Tibial nerve (tissue), 4 donors: ENCODE measurements at places on chromosomes 4 and X. TPM values are rescaled to one million over a fixed set of nuclear protein-coding genes. Genes with fewer than 3 reads are reported as not detected.
A peak's percentile ranks its signal among the peaks of the same experiment; 100 is the strongest.

DNA sequence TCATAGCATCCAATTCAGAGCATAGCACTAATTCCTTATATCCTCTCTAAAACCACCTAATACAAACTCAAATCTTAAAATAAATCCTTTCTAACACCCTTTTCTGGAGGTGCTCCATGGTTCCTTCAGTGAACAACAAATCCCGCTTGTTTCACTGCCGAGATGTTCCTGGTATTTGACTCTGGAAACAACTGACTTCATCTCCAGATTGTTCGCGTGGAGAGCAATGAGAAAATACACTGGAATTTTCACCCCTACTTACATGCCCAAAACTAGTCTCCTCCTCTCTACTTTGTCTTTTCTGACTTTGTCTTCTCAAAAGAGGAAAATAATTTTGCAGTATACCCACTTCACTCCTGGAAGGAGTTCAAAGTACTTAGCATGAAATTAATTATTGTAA lies 129.0 kb downstream of the PLS3 start:
- H3K36me3 ChIP-seq: no peaks in the 10 kb centered on the region
- H3K4me3 ChIP-seq: no peak overlapping the region
- no peak for DNase-seq

GRCh38 chr4:100348473-100348872 lies 158.2 kb upstream of the DDIT4L start:
- H3K36me3 ChIP-seq: no peaks in the 10 kb centered on the region
- no peaks in the 10 kb centered on the region for H3K4me1 ChIP-seq
- no peak for DNase-seq
- H3K27ac ChIP-seq: no peak overlapping the region
- no peaks in the 10 kb centered on the region for H3K27me3 ChIP-seq
- no peak overlapping the region for H3K4me3 ChIP-seq

DNA sequence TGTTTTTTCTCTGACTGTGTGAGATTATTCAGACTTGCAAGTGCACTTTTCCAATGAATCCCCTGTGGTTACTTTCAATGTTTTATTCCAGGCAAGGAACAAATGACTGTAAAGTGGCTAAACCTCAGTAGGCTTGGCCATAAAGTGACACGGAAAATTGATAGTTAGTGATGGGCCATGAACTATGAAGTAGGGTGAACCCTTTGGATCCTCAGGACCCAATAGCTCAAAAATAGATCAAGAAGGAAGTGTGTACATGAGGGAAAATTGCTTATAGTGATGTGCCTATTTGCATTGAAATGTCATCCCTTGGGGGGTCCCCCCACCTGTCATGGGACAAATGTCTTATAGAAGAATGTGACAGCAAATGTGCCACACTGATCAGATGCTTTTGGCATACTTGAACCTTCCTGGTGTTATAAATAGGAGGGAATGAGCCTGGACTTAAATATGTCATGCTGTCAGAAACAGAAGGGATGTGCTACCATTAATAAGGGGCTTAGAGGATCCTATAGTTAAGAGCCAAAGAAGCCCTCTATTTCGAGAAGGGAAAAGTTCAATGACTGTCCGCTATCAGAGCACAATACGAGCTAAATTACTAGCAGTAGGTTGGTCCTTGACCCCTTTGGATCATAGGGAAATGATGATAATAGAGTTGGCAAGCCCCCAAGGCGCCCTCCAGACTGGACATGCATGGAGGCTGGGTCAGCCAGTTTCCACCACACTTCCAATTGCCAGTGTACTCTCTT lies 30.3 kb downstream of the SLC16A2 start:
- H3K27me3 ChIP-seq: peaks cover 9% of the 10 kb centered on the region
- no peak overlapping the region for H3K4me3 ChIP-seq
- H3K27ac ChIP-seq: no peak overlapping the region
- H3K36me3 ChIP-seq: no peaks in the 10 kb centered on the region
- H3K4me1 ChIP-seq: no peaks in the 10 kb centered on the region

Gene FHIP1A
- 9.8 TPM for total RNA-seq

GRCh38 chrX:63784346-63784901 lies 590 bp downstream of the ARHGEF9 start:
- DNase-seq: no peak
- no peaks in the 10 kb centered on the region for H3K27me3 ChIP-seq
- H3K4me1 ChIP-seq: no peaks in the 10 kb centered on the region
- H3K4me3 ChIP-seq: peak overlapping the region; percentile 33
- H3K36me3 ChIP-seq: no peaks in the 10 kb centered on the region

- no peaks in the 10 kb centered on the region for H3K4me1 ChIP-seq
- no peak overlapping the region for H3K27ac ChIP-seq
- DNase-seq: no peak
- no peaks in the 10 kb centered on the region for H3K27me3 ChIP-seq
- no peak overlapping the region for H3K4me3 ChIP-seq
Observed at GRCh38 chrX:31384471-31384870, 312.6 kb upstream of the FTHL17 start.

DNA sequence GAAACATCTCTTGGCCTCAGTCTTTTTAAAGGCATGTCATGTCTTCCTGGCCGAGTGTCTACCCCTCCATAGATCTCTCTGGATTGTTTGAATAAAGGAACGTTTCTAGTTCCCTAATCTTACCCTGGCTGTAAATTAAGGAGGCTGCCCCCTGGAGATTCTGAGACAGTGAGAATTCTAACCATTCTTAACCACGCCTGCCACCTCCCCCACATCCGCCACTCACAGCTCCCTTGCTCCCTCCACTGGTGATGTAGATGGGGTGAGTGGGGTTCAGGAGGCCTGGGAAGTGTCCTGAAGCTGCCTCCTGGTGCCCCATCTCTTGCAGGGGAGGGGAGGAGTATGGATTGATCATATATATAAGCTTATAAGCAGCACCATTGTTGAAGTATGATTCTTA lies 48.0 kb upstream of the TRIM2 start:
- H3K27me3 ChIP-seq: no peaks in the 10 kb centered on the region
- H3K4me3 ChIP-seq: no peak overlapping the region
- H3K27ac ChIP-seq: no peak overlapping the region
- peaks cover 24% of the 10 kb centered on the region for H3K4me1 ChIP-seq

DNA sequence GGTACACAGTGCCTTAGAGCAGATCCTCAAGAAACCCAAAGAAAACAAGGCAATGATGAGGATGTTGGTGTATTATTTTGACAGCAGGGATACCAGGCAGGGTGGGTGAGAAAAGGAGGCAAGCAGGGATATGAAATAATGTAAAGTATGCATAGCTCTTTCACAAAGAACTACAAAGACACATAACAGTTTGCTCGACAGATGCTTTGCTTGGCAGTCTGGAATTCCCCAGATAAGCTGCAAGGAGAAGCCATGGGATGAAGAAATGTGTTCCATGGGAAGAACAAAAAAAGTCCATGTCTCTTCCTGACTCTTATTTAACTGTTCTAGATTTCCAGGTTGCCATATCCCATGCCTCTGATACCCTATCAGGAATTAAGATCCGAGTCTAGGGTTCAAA lies 75.4 kb downstream of the FAM13A start:
- peaks cover under 1% of the 10 kb centered on the region for H3K4me1 ChIP-seq
- H3K36me3 ChIP-seq: no peaks in the 10 kb centered on the region
- H3K4me3 ChIP-seq: no peak overlapping the region
- no peak overlapping the region for H3K27ac ChIP-seq
- H3K27me3 ChIP-seq: no peaks in the 10 kb centered on the region
- no peak for DNase-seq

Gene APEX2
- 11.1 TPM for total RNA-seq

GRCh38 chr4:147480502-147480890 lies 401 bp upstream of the EDNRA start:
- no peaks in the 10 kb centered on the region for H3K36me3 ChIP-seq
- H3K27me3 ChIP-seq: no peaks in the 10 kb centered on the region
- no peak for DNase-seq
- no peaks in the 10 kb centered on the region for H3K4me1 ChIP-seq

Gene MRFAP1L1
- total RNA-seq: 76.6 TPM

DNA sequence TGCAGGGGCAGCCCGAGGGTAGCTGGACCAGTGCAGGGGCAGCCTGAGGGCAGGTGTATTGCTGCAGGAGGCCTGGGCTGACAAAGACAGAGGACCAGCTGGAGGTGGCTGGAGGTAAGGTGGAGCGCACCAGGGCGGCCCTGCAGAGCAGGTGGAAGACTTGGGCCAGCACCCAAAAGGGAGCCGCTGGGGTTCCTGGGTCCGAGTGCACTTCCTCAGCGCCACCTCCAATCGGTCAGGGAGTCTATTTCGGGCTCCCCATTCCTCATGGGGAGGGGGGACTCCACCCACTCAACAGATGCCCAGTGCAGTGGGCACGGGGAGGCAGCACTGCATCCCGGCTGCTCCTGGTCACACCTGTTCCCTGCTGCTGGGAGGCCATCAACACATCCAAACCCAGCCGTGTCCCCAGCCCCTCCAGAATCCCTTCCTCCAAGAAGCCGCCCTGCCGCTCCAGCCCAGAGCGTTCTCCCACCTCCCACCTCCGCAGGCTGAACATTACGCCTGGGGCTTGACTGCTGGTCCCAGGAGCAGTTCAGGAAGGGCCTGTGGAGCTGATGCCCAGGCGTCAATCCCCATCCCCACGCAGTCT lies 1.5 kb downstream of the LRPAP1 start:
- DNase-seq: no peak
- no peak overlapping the region for H3K4me3 ChIP-seq
- H3K27ac ChIP-seq: no peak overlapping the region
- peaks cover 42% of the 10 kb centered on the region for H3K4me1 ChIP-seq
- peaks cover 33% of the 10 kb centered on the region for H3K36me3 ChIP-seq
